Melanocyte of skin (primary cell): ENCODE measurements at places on chromosomes 11 and 22. TPM values are rescaled to one million over a fixed set of nuclear protein-coding genes. Genes with fewer than 3 reads are reported as not detected.

The PC gene
- total RNA-seq, result 46.1 and 59.6 TPM in 2 replicates

The THY1 gene
- 2.4 and 14.2 TPM in 2 replicates for total RNA-seq

The BCO2 gene
- total RNA-seq, result 0.33 and 0.77 TPM in 2 replicates

The ZNF280B gene
- total RNA-seq, result 8.3 and 14.9 TPM in 2 replicates

The SLC29A2 gene
- total RNA-seq, result 0.34 and 0.36 TPM in 2 replicates

The KCNE3 gene
- total RNA-seq, result 0.34 and 1.1 TPM in 2 replicates

The P2RY2 gene
- total RNA-seq, result not detected in 2 replicates

The C22orf42 gene
- not detected in 2 replicates for total RNA-seq

The SCGB1C1 gene
- total RNA-seq, result not detected in 2 replicates

The KCNK7 gene
- 0.31 and 0.33 TPM in 2 replicates for total RNA-seq

The PDE3B gene
- 21.3 and 31.5 TPM in 2 replicates for total RNA-seq

The ANKK1 gene
- total RNA-seq, result under 0.01 TPM in 1 of 2 replicates, not detected in the other

The SLCO2B1 gene
- total RNA-seq, result 0.93 and 5.3 TPM in 2 replicates

The SYCE3 gene
- not detected in 2 replicates for total RNA-seq

The EP300 gene
- 44.0 and 66.3 TPM in 2 replicates for total RNA-seq

The KCNJ11 gene
- total RNA-seq, result under 0.01 TPM in 1 of 2 replicates, not detected in the other

The ESAM gene
- total RNA-seq, result under 0.01 TPM in 1 of 2 replicates, not detected in the other

The TRIM49 gene
- total RNA-seq, result not detected in 2 replicates

The ART1 gene
- not detected in 2 replicates for total RNA-seq

The CHCHD10 gene
- total RNA-seq, result 2.8 and 6.2 TPM in 2 replicates

The OR5M11 gene
- total RNA-seq, result not detected in 2 replicates

The GRM5 gene
- under 0.01 and 0.15 TPM in 2 replicates for total RNA-seq

The IFITM10 gene
- total RNA-seq, result 0.36 and 0.69 TPM in 2 replicates

The TBX10 gene
- not detected in 2 replicates for total RNA-seq

The GAL gene
- not detected in 2 replicates for total RNA-seq

The OR51M1 gene
- not detected in 2 replicates for total RNA-seq

The CHEK1 gene
- total RNA-seq, result 40.3 and 48.3 TPM in 2 replicates

The MN1 gene
- total RNA-seq, result under 0.01 TPM in 2 replicates

The SERPING1 gene
- total RNA-seq, result 2.6 and 8.3 TPM in 2 replicates

The APOL5 gene
- not detected in 2 replicates for total RNA-seq

The NRXN2 gene
- total RNA-seq, result 0.69 and 1.5 TPM in 2 replicates
